ENCODE measurements at places on chromosomes 1 and 21.
A peak's percentile ranks its signal among the peaks of the same experiment; 100 is the strongest.

DNA sequence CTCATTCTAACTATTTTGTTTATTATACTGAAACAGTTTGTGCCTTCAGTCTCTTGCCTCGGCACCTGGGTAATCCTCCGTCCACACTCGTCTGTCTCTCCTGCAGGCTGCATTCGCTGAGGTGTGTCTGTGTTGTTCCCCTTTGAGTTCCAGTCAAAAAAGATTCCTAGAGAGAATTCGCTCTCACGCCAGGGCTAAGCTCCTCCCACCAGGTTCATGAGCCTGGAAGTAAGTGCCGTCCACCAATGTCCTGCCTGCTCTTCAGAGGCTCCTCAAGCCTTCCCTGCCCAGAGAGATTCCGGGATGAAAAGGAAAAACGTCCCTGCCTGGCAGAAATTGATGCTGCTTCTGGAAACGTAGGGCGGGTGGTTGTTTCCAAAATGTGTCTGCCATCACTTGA lies 12.9 kb downstream of the KIAA2013 start:
- no peak for DNase-seq

GRCh38 chr1:11882814-11883538 lies 24.2 kb upstream of the NPPB start:
- DNase-seq, result no peak

DNA sequence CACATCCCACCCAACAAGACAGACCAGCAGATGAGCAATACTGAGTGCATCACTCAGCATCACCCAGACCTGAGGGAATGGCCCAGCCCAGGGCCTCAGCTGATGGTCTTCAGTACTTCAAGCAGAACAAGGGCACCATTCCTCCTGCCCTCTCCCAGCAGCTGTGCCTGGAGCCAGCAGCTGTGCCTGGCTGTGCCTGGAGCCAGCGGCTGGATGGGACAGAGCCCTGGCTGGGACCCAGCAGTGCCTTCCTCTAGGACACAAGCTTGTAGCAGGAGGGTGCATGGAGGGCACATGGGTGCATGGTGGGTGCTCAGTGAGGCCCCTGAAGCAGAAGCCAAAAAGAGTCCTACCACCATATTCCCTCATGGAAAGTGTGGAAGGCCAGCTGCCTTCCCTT lies 583.8 kb downstream of the NPHP4 start:
- no peak for DNase-seq

GRCh38 chr1:109984456-109985246 lies at the start of gene AHCYL1:
AHCYL1 (plus strand) TSS chr1:109984765; CDS start chr1:109985053, 288 bp downstream.
- DNase-seq, result peak; percentile 98

- DNase-seq, result no peak
These were observed 149.9 kb downstream of the KIF26B start for GRCh38 chr1:245304698-245305097.

DNA sequence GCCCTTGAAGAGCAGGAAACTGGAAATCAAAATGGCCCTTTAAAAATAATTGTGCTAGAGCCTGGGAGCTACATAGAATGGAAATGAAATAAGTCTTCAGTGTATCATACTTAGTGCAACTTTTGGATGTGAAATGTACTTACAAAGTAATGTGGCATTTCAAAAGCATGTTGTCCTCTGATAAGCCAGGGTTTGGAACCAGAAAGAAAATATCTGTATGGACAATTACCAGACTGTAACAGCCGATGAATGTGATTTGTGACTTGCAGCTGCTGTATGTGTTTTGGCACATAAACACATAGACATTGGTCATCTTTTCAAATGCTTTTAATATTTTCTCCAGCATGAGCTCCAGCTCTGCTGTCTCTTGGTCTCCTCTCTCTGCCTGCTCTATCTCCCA lies 546.4 kb downstream of the OMA1 start:
- no peak for DNase-seq

- DNase-seq, result no peak
These were observed 24.3 kb downstream of the STYXL2 start for GRCh38 chr1:167118188-167118587.

DNA sequence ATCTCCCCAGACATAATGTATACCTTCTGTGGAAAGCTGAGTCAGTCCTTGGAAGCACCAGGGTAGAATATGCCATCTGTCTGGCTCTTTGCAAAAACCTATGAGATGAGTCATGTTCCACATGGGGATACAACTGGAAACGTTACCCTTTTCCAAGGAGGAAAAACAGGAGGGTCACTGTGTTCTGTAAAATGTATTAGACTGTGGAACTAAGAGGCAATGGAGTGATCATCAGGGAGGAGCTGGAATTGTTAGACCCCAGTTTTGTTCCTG lies 16.1 kb upstream of the PSMD4 start:
- peak; percentile 23 for DNase-seq

GRCh38 chr1:23634518-23634839 lies 57.1 kb upstream of the RPL11 start:
- no peak for DNase-seq

DNA sequence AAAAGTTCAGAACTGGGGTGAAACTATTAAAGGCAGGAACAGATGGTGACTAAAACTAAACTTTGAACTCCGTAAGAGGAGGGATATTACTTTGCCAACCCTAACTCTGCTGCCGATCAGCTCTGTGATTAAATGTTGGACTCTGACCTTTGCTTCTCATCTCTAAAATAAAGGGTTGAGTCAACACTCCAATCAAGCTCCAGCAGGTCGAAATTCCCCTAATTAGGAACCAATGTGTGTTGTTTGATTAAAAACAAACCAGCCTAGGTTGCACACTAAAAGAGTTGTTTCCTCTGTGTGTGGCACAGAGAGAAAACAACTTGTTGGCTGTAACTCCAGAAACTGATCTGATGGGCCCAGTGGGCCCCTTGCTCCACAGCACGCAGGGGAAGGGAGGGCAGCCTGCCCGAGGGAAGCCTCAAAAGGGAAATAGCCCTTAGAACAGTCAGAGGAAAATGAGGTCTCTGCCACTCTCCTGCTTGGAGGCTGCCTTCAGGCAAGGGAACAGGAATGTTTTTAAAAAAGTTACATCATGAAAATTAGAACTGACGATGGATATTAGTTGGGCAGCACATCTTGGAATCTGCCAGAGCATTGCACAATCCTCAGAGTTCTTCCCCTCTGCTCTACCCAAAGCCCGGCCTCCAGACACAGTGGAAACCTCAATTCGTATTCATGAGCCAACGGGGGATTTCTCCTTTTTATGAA lies 69.3 kb downstream of the KCTD3 start:
- DNase-seq, result no peak

DNA sequence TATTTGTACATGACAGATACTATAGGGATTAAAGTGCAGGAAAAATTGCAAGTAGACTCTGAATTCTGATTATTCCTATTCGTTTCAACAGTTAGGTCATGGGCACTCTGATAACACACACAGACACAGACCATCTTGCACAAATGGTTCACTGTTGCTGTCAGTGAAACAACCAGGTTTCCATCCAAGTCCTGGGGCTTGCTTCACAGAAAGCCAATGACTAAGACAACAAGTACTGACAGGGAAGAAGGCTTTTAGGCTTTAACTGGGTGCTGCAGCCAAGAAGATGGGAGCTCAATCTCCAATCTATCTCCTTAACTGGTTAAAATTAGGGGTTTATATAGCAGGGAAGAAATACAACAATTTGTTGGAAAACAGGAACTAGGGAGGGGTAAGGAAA lies 57.6 kb downstream of the RIMS3 start:
- DNase-seq, result no peak

- no peak for DNase-seq
These were observed 72.3 kb downstream of the PLPP3 start for GRCh38 chr1:56506951-56507491.

DNA sequence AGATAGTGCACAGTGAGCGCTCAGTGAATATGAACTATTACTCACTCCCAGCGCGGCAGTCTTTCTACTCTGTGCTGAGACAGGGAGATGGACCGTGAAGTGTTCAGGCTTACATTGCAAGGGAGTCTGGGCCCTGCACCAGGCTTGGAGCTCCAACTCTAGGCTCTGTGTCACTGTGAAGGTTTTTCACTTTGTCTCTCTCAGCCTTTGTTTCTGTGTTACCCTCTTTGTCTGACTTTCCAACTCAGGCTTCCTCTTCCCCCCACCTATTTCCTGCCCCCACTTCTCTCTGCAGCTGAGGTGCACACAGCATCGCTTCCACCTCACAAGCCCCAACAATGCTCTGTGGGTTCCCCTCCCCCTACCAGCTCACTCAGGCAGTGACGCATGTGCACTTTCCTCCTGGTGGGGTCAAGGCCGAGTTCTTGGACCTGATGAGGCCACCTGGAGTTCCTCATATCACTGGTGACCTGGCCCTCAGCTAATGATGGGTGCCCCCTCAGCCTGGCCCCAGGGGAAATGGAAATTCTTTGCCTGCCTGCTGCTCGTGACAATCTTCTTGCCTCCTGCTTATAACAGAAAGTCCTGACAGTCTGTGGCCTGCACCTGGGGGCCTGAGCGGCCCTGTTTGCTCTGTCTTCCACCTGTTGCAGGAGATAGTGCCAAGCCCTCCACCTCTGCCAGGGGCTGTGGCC lies 1.1 kb upstream of the LCK start:
- DNase-seq, result no peak

DNA sequence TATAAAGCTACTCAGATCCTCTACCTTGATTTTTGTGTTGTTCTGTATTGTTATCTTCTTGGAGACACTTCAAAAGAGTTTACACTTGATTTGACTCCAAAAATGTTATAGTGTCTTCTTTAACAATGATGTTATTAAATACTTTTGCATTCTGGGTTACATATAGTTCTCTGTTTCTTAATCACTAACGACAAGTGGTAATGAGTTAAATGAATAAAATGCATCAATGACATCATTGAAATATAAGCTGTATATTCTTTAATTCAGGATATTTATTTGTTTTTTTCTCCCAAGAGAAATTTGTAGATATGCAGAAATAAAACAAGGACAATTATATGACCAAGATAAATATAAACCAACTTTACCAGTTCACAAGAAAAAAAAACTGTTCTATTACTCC lies 7.2 kb upstream of the CFHR5 start:
- no peak for DNase-seq

DNA sequence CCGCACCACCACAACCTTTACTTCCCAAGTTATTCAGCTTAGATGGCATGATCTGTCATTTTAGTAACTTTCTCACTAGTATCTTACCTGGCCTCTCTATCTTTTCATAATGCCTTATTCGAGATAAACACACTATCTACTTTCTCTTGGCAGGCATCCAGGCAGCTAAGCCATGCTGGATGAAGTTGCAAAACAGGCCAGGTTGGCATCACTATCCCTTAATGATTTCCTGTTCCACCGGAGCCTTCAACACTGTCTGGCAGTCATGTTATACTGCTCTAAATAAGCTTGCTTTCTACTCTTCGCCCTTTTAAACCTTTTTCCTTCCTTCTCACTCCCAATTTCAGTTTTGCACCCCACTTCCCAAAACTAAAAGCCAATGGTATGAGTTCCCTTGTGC lies 12.0 kb upstream of the KCNH1 start:
- DNase-seq, result no peak

- no peak for DNase-seq
These were observed 240.2 kb downstream of the ST6GALNAC3 start for GRCh38 chr1:76314730-76315129.

- DNase-seq, result no peak
These were observed 10.6 kb downstream of the SLC35D1 start for GRCh38 chr1:67043366-67043765.

DNA sequence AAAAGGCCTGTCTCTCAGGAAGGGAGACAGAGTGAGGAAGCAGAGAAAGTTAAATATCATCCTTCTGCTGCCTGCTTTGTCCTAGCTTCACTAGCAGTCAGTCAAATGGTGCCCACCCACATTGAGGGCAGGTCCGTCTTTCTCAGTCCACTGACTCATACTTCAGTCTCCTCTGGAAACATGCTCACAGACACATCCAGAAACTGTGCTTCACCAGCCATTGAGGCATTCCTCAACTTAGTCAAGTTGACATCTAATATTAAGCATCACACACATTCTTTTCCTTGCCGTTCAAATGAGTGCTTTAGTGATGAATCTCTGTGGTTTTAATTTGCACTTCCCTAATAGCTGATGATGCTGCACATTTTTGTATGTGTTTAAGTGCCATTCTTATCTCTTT lies 777.8 kb upstream of the PRMT6 start:
- DNase-seq, result no peak

- no peak for DNase-seq
These were observed 81.3 kb upstream of the DUSP10 start for GRCh38 chr1:221823149-221823548.

DNA sequence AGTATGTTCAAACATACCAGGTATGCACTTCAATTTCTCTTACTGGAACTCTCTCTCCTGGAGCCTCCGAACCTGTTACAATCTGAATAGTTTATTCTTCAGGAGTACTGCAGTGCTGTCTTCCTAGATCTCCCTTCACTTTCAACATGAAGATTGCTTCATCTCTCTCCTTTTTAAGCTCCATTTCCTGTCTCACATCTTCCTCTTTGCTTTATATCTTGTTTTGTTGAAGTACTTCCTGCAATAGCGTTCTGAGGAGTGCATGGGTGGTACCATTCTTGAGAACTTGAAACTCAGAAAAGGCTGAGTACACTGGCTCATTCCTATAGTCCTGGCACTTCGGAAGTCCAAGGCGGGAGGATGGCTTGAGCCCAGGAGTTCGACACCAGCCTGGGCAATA lies 15.7 kb upstream of the C1orf146 start:
- DNase-seq, result no peak

GRCh38 chr21:42312626-42313104 lies 2.5 kb downstream of the TFF3 start:
- no peak for DNase-seq

DNA sequence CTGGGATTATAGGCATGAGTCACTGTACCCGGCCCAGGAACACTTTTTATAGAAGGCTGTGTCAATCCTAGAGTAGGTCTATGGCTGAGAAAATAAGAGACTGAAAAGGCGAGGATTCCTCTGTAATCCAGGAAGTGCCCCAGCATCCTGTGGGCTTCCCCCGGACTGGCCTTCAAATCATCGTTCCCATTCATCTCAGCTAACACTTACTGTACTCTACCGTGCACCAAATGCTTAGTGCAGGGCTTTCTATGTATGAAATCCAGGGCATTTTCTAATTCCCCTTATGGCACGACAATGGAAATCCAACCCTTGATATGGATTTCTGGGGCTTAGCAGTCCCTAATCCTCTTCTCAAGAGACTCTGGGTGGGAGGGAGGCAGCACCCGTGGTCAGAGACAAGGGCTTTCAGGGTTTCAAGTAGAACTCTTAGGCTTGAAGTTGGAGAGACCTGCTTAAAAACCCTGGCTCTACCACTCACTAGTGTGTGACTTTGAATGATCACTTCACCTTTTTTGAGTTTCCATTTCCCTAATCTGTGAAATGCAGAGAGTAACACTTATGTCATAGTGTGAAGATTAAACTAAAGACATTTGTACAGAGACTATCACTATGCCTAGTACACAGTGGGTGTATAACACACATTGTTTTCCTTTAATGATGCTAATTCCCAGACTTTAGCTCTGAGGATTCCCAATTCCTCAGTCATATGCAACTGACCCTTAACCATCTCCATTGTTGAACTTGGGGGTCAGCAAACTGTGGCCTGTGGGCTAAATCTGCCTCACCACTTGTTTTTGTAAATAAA lies 20.3 kb downstream of the MECR start:
- DNase-seq, result no peak

GRCh38 chr21:38766987-38767722 lies 38.6 kb upstream of the ETS2 start:
- DNase-seq, result no peak

- no peak for DNase-seq
These were observed 57.7 kb downstream of the ZC3H11B start for GRCh38 chr1:219555031-219555692.

- DNase-seq, result peak; percentile 66
These were observed 10.9 kb downstream of the ERRFI1 start for GRCh38 chr1:8015036-8015808.

Measured in NCI-H446 (cell line).